Stimulated activated memory B cell treated with anti-CD40 and anti-IgM and Interleukin-4, amounts not matched to agents 10 μg/mL and 1 μg/mL and 100 μg/mL, for 72 hours (primary cell): ENCODE measurements at places on chromosomes 13 and 19.

DNA sequence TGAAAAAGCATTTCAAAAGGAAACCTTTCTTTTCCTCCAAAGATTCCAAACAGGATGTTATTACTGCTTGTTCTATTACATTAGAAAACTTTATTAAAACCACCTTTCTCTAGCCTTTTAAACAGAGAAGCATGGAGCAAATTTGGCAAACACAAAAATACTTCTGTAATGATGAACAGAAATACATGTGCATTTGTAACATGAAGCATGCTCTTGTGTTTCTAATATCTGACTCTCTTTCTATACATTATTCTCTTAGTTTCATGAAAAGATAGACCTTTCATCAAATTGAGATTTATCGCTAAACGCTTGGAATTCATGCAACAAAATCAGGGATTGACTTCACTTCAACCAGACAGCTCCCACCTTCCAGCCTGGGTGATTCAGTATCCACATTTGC lies 152.8 kb upstream of the IRS2 start:
- ATAC-seq: no peak

DNA sequence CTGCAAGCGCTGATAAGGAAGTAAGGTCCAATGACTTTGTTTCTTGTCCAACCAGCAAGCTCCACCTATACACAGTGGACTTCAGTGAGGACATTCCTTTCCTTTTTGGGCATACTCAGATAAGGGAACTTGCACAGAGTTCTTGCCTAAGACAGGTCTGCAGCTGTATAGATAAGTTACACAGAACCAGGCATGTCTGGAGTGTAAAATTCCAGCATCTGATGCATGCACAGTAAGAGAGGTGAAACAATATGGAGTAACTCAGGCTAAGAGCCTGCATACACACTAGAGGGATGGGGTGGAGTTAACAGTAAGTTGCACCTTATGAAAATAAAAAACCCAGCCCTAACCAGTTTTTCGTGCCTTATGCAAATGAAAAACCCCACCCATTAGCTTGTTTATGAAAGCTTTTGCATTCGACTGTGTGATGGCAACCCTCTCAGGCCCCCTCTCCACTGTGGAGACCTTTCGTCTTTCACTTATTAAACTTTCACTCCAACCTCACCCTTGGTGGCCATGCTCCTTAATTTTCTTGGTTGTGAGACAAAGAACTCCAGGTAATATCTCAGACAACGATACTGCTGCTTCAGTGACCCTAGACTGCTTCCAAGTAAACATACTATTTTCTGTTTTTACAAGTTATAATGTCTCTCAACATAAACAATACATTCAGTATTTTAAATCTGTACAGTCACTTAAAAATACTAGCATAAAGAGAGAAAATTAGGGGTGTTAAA lies 2859.0 kb upstream of the PCDH20 start:
- ATAC-seq: no peak

DNA sequence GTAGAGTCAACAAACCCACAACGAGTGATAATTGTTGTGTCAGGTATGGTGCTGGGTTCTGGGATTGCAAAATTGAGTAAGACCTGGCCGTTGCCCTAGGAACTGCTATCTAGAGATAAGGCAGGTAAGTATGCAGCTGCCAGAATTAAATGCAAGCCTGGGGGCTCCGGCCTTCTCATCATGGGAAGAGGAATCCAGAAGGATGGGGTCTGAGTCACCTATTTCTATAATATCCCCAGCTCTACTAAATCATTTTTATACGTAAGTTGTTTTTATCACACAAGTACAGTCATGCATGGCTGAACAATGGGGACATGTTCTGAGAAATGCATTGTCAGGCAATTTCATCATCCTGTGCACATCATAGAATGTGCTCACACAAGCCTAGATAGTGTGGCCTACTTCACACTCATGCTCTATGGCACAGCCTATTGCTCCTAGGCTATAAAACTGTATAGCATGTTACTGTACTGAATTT lies 203.0 kb downstream of the KLF5 start:
- ATAC-seq: no peak

DNA sequence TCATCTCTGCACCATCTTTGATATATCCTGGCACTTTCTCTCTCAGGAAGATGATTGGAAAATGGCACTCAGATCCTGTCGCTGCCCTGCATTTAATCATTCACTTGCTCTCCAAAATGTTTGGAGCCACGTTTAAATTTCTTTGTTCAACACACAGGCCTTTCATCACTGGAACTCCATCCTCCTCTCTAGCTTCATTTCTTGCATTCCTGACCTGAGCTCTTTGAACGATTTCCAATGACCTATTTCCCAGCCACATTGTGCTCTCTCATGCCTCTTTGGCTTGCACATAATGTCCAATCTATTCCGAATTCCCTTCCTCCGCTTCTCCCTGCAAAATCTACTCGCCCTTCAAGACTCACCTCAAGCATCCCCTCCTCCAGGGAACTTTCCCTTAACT lies 287.4 kb upstream of the NBEA start:
- ATAC-seq: no peak

GRCh38 chr13:51058461-51059167 lies 52.5 kb downstream of the C13orf42 start:
- ATAC-seq: no peak

DNA sequence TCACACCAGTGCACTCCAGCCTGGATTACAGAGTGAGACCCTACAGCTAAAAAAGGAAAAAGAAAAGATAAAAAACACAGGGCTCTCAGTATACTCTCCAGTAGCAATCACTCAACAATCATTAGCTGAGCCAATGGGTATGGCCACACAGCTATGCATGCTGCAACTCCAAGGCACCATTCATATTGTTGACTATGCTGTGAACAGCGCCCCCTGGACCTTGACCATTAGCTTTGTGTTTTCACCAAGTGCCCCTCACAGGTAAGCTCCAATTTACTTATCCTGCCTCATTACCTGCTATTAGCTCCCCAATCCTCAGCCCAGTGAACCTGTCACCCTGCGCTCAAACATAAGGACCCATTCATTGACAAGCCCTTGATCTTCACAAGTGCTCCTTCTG lies 35.8 kb downstream of the ZIC5 start:
- no peak for ATAC-seq

GRCh38 chr13:40595693-40596092 lies 70.7 kb downstream of the FOXO1 start:
- ATAC-seq: no peak

DNA sequence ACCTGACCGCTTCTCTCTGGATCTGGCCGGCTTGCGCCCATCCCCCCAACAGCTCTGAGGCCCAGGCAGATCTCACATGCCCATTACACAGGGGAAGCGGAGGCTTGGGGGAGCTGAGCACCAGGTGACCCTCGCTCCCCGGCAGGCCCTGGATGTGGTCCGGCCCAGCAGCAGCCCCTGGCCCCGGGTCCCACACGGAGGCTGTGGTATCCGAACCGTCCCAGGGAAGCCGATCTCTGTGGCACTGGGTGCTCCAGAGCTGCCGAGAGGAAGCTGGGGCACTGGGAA lies 27.7 kb downstream of the SBNO2 start:
- no peak for ATAC-seq

DNA sequence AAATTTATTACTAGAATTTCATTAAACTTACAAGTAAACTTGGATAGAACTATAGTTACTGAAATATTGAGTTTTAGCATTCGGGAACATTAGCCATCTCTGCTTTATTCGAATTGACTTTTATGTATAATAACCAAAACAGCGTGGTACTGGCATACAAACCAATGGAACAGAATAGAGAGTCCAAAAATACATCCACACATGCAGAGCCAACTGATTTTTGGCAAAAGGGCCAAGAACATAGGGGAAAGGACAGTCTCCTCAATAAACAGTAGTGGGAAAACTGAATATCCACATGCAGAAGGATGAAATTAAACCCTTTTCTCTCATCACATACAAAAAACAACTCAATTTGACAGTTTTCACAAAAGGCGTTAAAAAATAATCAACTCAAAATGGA lies 84.3 kb downstream of the EPSTI1 start:
- no peak for ATAC-seq

DNA sequence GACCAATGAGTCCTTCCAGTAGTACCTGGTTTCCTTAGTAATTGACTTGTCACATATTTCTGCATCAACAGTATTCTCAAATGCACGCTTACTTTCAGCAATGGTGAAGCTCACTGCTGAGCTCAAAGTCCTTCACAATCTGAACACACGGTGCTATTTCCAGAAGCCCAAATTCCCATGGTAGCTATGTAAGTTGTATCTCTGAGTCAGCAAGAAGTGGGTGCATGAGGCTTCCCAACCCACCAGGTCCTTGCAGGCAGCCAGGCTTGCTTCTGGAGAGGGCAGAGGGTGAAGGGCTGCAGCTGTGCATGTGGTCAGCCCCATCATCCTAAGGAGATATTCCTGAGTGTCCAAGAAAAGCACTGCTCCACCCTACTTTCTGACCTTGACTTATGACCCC lies 25.7 kb downstream of the COL4A2 start:
- ATAC-seq: no peak

DNA sequence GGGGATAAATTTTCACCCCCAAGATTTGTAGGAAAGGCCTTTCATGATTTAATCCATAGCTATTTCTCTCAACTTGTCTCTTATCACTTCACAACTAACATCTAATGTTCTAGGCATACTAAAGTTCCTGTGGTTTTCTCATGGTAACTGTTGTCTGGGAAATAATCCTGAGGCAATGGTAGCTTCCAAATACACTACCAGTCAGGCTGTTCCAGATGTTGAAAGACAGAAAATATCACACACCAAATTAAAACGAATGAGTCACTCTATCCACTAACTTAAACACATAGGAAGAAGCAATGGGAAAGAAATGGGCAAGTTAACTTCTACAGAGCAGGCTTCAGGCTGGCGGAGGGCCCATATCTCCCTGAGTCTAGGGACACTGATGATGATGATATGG lies 77.7 kb upstream of the MYO16 start:
- ATAC-seq: no peak

GRCh38 chr19:17658240-17658639 lies 29.9 kb downstream of the UNC13A start:
- no peak for ATAC-seq

DNA sequence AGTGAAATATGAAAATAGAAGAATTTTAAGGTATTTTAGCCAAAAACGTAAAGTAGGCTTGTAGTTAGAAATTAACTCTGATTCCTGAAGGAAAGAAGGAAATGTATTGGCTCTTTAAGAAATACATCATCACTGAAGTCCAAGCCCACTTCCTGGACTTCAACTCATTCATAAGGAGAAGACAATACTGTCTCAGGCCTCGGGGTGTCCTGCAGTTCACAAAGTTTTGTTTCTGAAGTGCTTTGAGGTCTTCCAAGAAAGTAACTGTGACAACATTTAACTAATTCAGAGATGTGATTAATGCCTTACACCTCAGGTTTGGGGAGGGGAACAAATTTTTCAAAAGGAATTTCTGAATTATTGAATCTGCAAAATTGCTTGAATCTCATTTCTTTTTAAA lies 65.8 kb upstream of the STARD13 start:
- ATAC-seq: no peak

GRCh38 chr13:51577690-51578089 lies 6.6 kb upstream of the WDFY2 start:
- ATAC-seq: no peak

- ATAC-seq: peak; percentile 45
Observed at GRCh38 chr19:4197625-4198466, 15.4 kb downstream of the ANKRD24 start.

DNA sequence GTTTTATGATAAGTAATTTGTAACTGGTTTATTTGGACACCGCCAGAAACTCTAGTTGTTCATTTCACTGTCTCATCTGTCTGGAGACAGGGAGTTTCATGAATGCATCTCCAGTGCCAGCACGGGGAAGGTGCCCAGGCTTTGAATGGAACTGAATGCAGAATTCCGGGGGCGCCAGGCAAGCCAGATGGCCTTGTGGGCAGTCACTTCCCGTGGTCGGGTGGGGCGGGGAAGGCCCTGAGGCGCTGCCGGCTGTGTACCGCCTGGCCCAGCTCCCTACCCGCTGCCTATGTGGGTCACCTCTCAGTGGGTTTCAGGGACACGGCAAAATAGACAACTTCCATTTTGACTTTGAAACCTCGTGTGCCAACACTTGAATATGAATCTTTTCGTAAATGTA lies 28.8 kb upstream of the MCF2L start:
- no peak for ATAC-seq

DNA sequence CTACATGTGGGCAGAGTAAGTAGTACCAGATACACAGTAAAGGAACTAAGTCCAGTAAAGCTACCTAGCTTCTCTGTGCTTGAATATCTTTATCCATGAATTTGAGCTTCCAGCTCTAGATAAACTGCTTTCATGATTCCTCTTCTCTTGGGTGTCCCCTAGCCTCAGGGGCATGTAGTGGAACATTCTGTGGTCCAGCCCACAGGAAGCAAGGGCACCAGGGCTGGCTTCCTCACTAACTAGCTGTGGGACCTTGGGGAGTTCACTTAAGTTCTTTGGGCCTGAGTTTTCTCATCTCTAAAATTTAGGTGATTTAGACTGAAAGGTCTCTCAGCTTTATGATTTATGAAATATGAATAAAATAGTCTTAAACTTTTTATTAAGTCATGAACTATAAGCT lies 185.7 kb downstream of the KATNAL1 start:
- peak; percentile 67 for ATAC-seq

DNA sequence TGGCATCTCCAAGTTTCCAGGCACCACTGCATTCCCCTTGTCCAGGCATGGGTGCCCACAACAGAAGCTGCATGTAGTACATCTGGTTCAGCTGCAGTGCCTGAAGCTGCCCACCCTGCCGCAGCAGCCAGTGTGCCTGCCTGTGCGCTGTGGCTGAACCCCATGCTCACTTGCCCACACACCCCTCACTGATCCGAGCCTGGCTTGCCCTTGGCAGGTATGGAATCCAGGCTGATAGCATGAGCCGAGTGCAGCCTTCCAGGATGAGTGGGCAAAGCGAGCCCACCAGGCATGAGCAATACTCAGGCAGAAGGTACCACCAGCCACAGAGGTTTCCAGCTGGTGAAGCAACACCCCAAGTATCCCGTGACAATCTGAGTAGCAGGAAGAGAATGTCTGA lies 280.3 kb upstream of the KLF12 start:
- no peak for ATAC-seq

DNA sequence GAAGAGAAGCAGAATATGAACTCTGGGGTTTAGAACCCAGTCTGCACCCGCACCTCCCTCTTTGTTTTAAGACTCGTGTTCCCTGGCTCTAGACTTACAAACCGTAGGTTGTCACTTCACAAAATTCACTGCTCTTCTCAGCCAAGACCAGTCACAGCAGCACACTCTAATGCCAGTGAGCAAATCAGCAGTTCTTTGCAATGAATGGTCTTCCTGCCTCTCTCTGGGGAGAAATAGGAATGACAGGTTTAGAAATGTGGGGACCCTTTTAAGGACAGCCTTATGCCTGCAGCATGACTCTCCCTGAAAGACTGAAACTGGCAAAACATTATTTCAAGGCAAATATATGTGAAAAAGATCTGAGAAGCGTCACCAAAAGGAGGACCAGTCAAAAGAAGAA lies 156.9 kb downstream of the KCTD15 start:
- no peak for ATAC-seq

- ATAC-seq: no peak
Observed at GRCh38 chr13:91308299-91308698, 39.2 kb upstream of the MIR17HG start.

DNA sequence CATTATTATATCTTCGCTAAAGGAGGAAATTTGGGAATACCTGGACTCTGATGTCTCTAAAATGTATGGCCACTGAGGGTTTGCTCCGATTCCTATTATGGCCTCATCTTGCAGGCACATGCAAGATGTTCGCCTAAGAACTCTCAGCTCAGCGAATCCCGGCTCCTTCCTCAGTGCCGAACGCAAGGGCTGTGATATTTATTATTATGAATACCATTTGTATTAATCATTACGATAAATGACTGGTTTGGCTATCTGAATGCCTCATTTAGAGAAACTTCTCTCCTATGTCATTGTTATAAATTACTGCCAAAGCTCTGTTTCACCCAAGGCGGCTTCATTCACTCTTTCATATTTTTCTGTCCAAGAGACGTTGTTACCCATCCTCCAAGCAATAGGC lies 369.7 kb upstream of the TSHZ3 start:
- ATAC-seq: no peak
